ENCODE measurements at places on chromosomes 5 and 9.

GRCh38 chr9:123562844-123563346 is 206.9 kb downstream of the CRB2 start:
- no peak for DNase-seq

GRCh38 chr9:97598461-97599288 is 34.5 kb downstream of the TSTD2 start:
- peak; percentile 57 for DNase-seq

- DNase-seq, result no peak
Observed at GRCh38 chr9:123402981-123403509, 47.0 kb downstream of the CRB2 start.

GRCh38 chr5:66113160-66113559 is 30.9 kb upstream of the SREK1 start:
- no peak for DNase-seq

DNA sequence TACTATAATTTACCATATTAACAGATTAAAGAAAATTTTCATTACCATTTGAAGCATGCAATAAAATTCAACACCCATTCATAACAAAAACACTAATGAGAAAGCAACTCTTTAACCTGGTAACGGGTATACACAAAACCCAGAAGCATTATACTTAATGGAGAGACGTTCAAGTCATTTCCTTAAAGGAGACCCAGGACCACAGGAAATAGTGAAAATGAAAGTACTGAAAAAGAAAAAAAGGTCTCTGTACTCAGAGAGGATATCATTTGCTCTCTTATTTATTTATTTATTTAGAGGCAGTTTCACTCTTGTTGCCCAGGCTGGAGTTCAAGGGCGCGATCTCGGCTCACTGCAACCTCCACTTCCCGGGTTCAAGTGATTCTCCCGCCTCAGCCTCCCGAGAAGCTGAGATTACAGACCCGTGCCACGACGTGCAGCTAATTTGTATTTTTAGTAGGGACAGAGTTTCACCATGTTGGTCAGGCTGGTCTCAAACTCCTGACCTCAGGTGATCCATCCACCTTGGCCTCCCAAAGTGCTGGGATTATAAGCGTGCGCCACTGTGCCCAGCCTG is 61.6 kb downstream of the SETX start:
- DNase-seq, result no peak

- no peak for DNase-seq
Observed at GRCh38 chr5:134561871-134562296, 36.4 kb downstream of the JADE2 start.

DNA sequence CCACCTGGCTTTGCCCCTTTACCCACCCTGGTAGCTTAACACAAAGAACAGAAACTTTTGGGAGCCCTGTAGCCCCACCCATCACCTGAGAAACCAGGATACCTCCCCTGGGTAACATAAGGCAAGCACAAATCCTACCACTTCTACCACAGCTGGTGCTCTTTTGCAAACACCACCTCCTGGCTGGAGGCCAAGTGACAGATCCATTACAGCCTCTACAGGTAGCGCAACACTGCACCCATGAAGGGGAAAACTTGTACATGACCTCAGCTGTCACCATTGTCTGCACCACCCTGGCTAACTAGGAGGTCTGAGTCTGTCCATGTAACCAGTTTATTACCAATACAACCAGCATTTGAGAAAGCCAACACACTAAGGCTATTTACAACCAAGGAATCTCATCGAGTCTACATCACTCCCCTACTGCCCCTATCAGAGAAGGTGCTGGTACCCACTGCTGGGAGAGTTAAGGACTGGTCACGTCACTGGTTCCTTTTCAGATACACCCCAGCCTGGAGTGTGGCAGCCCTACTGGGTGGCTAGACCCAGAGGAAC is 128.6 kb downstream of the PJA2 start:
- DNase-seq, result no peak

GRCh38 chr5:129962506-129962905 is 58.2 kb downstream of the CHSY3 start:
- no peak for DNase-seq

DNA sequence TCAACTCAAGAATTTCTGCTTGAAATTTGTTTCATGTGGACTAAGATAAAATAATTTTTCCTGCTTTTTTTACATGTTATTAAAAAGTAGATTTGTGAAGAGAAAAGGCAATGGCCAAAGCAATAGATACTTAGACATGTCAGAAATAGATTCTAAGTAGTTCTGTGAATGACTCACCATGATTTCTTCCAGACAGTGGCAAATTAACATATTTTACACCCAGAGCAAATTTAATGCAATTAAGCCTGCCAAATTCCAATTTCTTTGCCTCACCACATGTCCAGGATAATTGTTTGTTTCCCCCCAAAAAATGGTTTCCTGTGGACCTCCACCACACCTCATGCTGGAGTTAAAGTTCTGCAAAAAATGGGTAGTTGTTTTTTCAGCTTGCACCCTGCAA is 651.4 kb downstream of the CETN3 start:
- no peak for DNase-seq

GRCh38 chr9:127545196-127546124 is 66.6 kb upstream of the STXBP1 start:
- no peak for DNase-seq

GRCh38 chr9:23412458-23412857 is 413.6 kb downstream of the ELAVL2 start:
- DNase-seq, result no peak

- DNase-seq, result no peak
Observed at GRCh38 chr9:124180557-124180956, 77.2 kb upstream of the NEK6 start.

GRCh38 chr5:15968993-15969392 is 210.6 kb downstream of the MARCHF11 start:
- DNase-seq, result no peak

- DNase-seq, result no peak
Observed at GRCh38 chr5:120098902-120099535, 365.1 kb upstream of the PRR16 start.

DNA sequence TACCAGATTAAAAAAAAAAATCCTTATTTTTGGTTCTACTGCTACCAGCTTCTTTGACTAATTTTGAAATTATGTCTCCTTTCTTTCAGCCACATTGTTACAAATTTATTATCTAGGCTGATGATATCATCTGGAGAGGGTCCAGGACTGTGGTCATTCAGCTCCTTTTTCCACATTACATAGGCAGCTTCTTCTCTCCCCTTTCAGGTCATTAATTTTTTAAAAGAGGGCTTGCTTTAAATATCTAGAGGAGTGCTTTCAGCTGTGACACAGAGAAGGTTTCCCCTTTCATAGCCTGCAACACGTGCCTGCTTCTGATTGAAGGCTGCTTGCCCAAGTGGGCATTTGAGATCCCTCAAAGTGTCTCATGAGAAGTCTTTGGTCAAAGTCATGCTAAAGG is 155.7 kb upstream of the PAPPA start:
- DNase-seq, result no peak

GRCh38 chr5:74294231-74294705 is 346.3 kb downstream of the ENC1 start:
- no peak for DNase-seq

GRCh38 chr5:33901156-33901555 is 9.4 kb upstream of the ADAMTS12 start:
- no peak for DNase-seq

GRCh38 chr9:135978642-135979546 is 17.7 kb upstream of the UBAC1 start:
- peak; percentile 40 for DNase-seq

GRCh38 chr9:126471084-126471624 is 142.6 kb upstream of the LMX1B start:
- peak; percentile 41 for DNase-seq

- DNase-seq, result no peak
Observed at GRCh38 chr5:138770291-138770690, 17.1 kb downstream of the CTNNA1 start.

DNA sequence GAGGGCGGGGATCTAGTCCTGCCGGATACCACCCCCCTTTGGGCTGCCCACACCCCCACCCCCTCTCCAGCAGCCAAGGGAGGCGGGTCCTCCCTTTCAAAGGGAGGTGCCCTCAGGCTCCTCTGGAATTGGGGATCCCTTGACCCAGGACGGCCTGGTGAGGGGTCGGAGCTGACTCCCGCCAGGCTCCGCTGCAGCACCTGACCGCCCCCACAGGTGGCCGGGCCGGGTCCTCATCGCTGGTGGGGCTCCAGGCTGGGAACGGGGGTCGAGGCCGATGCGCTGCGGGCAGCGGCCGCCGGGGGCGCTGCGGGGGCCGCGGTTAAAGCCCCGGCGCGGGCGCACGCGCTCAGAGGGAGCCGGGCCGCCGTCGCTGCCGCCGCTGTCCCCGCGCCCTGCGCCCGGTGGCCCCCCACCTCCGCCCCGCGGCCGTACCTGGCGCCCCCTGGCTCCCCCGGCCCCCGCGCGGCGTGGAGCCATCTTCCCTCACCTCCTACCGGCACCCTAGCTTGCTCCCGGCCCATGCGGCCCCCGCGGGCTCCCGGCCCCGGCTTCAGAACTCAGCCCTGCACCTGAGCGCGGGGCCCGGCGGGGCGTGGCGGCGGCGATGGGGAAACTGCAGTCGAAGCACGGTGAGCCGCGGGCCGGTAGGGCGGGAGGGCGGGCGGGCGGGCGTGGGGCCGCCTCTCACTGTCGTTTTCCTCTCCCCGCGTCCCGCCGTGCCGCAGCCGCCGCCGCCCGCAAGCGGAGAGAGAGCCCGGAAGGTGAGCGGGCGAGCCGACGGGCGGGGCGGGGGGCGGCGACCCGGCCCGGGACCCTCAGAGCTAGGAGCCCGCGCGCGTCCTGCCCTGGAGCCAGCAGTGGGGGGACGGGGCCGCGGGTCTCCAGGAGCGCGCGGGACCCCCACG is at the start of gene NKD2:
TSS of gene NKD2 (plus strand) at position 352 of the 908 bp plus-strand sequence. CDS start at position 608, 256 bp downstream.
- no peak for DNase-seq

GRCh38 chr9:137215196-137215986 is 6.6 kb downstream of the RNF208 start:
- DNase-seq, result no peak

- DNase-seq, result no peak
Observed at GRCh38 chr9:133803028-133803585, 65.0 kb upstream of the SARDH start.

DNA sequence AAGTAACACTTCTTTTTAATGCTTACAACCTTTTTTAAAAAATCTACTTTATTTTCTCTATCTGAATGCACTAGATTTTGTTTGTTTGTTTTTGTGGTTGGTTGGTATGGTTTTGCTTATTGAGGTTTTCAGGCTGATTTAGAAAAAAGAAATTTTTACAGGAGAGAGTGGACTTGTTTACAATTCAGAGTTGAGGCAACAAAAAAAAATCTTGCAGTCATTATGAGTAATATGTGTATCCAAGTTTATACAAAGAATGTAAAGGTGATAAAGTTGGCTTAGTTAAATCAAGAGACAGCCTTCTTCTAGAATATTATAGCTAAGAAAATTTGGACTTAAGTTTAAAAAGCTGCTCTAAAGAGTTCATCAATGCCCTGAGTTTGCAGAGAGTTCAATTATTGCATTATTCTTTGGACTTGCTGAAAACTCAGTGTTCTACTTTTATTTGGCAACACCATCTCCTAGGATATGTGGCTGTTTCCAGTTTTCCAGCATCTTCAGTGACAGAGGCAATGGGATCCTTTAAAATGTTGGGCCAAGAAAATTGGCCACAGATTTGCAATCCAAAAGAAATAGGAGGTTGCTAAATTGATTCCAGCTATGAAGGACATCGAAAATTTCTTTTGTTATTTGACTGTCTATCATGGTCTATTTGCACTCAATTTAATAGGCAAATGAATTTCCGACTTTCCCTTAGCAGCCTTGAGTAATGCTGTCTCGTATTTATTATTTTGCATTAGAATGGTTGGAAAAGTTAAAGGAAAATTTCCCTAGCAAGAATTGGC is 10.7 kb downstream of the STK32A start:
- DNase-seq, result no peak

GRCh38 chr5:102760815-102761214 is 5.7 kb downstream of the PAM start:
- DNase-seq, result no peak

GRCh38 chr5:79305706-79306105 is 69.8 kb downstream of the JMY start:
- DNase-seq, result no peak

DNA sequence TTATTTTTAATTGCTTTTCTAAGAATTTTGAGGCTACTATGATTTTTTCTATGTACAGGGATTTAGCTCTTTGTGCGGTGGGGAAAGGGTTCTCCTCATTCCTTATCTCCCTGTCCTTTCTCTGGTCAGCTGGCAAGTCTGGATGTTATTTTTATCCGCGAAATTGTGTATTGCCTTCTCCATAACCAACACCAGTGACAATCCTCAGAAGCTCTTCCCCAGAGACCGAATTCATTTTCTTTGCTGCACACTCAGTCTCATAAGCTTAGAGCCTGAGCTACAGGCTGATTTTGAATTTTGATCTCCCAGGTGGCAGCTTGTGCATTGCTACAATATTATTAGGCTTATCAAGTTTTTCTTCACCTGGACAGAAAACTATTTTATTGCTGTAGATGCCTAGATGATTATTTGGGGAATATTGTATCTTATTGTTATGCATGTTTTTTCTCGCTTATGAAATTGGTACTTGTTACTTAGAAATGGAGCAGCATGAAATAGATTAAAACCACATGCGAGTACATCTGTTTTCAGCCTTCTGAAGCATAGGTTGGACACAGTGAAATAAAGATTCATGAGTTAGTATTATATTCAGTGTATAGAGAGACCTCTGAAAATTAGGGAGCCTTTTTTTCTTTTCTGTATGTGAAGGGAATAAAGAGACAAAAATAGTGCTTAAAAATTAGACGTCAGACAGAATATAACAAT is 27.3 kb downstream of the CPEB4 start:
- no peak for DNase-seq

GRCh38 chr5:135501965-135502364 is 33.8 kb downstream of the NEUROG1 start:
- no peak for DNase-seq

DNA sequence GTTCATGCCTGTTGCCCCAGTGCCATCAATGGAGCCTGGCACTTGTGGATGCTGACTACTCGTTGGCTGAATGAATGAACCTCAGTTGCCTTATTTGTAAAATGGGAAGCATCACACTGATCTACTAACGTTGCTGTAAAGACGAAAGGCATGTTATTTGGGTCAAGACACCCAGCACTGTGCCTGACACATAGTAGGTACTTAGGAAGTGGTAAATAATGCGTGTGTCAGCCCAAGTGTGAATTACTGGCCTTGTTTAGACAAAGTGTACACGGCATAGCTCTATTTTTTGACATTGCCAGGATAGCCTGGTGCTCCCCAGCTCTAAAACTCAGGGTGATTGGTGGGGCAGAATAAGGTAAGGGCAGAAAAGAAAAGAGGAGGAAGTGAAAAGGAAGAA is 27.4 kb downstream of the ERGIC1 start:
- DNase-seq, result no peak

- DNase-seq, result peak; percentile 56
Observed at GRCh38 chr9:132670457-132671391, at the start of gene GTF3C4. TSS of gene GTF3C4 (plus strand) at chr9:132670464. CDS start at chr9:132670599, 135 bp downstream.

DNA sequence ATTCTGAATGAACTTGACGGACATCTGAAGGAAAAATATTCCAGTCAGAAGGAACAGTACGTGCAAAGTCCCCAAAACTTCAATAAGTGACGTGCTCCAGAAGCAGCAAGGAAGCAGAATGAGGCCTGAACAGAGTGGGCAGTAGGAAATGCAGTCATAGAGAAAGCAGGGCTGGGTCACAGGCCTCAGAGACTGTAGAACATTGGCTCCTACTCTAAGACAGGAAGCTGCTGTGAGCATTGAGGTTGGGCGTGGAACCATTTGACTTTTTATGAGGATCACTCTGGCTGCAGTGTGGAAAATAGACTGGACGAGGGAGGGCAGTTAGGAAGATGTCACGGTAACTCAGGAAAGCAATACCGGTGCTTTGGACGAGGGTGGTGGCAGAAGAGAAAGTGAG is 64.0 kb downstream of the DOCK8 start:
- no peak for DNase-seq

All from T follicular helper cell (primary cell).